GM04504 (cell line): ENCODE measurements at places on chromosomes 11 and 22.
A peak's percentile ranks its signal among the peaks of the same experiment; 100 is the strongest.

DNA sequence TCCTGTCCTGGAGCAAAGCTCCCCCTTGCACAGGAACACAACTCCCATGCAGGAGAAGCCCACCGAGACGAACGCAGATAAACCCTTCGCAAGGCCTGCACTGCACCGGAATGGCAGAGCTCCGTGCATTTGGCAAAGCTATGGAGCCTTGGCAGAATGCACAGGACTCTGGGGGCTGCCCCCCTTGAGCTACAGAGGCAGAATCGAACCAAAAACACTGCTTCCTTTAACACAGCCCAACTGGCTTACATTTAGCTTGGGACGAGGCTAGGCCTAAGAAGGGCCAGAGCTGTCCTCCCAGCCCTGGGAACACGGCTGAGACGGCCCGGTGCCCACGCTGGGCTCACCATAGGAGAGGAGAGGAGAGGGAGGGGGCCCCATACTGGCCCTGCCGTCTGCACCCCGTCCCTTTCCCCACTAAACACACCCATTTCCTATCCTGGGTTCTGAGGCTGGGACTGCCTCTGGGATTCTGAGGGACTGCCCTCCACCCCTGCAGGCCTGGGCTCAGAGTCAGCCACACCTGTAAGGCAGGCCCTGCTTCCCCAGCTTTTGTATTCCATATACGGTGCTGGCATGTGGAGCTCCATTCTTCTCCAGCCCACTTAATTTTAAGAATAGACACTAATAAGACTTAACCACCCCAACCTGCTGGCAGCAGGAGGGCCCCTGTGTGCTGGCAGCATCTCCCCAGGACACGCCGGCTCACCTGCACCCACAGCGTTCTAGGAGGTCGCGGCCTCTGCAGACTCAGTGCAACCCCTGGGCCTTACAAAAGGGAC lies 32.9 kb downstream of the PPM1F start:
- no peak for DNase-seq

DNA sequence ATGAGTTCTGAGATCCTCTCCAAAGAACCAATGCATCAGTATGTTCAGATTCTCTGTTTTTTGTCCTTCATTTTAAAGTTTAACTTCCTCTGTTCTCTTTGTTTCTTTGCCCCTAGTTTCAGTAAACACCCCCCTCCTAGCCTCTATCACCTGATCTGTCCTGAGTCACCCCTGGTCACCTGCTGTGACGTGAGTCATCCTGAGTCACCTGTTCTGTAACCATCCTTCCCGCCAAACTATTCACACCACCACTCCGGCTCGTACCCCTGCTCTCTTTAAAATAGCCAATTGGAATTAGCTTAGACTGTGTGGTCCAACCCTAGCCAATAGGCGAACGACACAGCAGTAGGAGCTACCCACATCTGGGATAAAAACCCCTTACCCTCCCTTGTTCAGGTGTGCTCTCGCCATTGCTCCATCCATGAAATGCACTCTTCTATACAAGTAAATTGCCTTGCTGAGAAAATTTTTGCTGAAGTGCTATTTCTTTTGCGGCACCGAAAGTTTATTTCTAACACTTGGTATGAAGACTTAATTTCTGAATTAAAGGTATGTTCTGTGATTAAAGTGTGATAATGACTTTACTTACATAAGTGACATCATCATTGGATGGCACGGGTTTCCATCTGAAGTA lies 318.4 kb downstream of the AASDHPPT start:
- DNase-seq: no peak

- DNase-seq: no peak
These were observed 40.1 kb upstream of the TIMP3 start for GRCh38 chr22:32761251-32761903.

DNA sequence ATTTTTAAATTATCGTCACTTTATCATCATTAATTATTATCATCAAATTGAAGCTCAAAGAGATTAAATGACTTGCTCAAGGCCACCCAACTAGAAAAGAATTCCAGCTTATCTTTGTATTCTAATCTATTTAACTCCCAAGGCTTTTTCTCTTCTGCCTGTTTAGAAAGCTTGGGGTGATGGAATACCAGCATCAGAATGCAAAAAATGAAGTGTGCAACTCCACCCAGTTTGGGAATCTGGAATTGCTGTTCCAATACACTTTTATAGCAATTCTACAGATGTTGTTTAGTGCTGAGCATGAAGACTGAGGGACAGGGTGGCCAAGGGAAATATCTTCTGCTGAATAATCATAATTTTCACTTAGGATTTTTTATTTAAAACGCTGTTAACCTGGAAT lies 97.2 kb upstream of the FIBIN start:
- peak; percentile 10 for DNase-seq
